ENCODE measurements at places on chromosomes 16 and 17. TPM values are rescaled to one million over a fixed set of nuclear protein-coding genes. Genes with fewer than 3 reads are reported as not detected.

CBX8 gene
- 4.7 TPM for total RNA-seq

DDX42 gene
- 125 TPM for total RNA-seq

DNA sequence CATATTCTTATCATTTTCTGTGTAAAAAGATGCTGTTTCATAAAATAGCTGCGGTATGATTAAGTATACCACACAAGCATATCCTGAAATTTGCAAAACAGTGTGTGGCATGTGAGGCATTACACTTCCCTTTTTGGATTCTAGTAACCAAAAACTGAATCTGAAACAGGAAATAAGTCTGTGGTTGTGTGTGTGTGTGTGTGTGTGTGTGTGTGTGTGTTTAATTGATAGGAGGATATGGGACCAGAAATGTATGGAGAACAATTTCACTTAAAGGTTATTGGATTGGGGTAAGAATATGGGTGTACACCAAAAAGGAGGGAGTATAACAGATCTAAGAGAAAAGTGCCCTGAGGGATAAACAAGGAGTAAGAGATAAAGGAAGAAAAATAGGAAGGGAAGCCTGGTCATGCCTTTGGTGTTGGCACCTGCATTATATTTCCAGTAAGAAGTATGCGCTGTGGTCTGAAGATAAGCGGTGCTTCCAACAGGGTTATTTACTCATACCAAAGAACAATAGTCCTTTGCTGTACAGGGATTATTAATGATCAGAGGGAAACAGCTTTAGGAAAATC lies 4.0 kb downstream of the LYRM1 start:
- H3K4me3 ChIP-seq, result no peak overlapping the region
- H3K27ac ChIP-seq, result no peak overlapping the region
- DNase-seq, result no peak
- H3K4me1 ChIP-seq, result peaks cover 16% of the 10 kb centered on the region
- H3K36me3 ChIP-seq, result no peaks in the 10 kb centered on the region

DNA sequence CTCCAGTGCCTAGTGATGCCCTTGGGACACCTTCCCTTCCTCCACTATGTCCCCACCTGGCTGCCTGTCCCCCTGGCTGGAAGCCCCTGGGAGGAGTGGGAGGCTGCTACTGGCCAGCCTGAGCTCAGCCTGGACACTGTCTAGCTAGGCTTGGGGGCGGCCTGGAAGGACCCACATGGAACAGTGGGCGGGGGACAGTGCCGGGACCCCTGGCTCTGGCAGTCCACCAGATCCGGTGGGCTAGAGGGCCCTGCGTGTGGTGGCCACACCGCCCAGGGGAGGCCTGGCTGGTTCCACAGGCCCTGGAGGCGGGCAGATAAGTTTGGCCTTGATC lies 388.0 kb upstream of the TNRC6C start:
- peaks cover 3% of the 10 kb centered on the region for H3K4me1 ChIP-seq
- no peaks in the 10 kb centered on the region for H3K27me3 ChIP-seq
- no peaks in the 10 kb centered on the region for H3K36me3 ChIP-seq

DNA sequence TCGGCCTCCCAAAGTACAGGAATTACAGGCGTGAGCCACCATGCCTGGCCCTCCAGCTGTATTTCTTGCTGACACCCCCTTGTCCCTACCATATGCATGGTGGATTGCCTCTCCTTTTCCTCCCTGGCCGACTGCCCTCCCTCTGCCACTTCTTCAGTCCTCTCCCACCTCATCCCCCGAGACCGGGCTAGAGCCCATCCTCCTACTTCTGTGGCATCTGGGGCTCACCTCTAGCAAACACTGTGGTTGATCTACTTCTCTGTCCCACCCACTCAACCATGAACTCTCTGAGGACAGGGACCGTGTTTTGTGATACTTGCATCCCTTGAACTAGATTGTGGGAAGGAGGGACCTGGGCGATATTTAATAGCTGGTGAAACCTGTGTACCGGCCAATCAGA lies 7.5 kb upstream of the AXIN2 start:
- no peaks in the 10 kb centered on the region for H3K36me3 ChIP-seq
- no peak overlapping the region for H3K27ac ChIP-seq
- H3K4me3 ChIP-seq, result no peak overlapping the region
- DNase-seq, result no peak

GRCh38 chr16:16983582-16983981 lies 487.2 kb downstream of the XYLT1 start:
- H3K27me3 ChIP-seq, result no peaks in the 10 kb centered on the region
- H3K27ac ChIP-seq, result no peak overlapping the region
- no peaks in the 10 kb centered on the region for H3K36me3 ChIP-seq
- no peak for DNase-seq

GRCh38 chr17:18947866-18948265 lies 4.1 kb upstream of the SLC5A10 start:
- H3K4me3 ChIP-seq, result no peak overlapping the region
- H3K36me3 ChIP-seq, result no peaks in the 10 kb centered on the region
- no peak for DNase-seq

- no peak overlapping the region for H3K27ac ChIP-seq
- H3K27me3 ChIP-seq, result no peaks in the 10 kb centered on the region
- H3K4me1 ChIP-seq, result peaks cover 7% of the 10 kb centered on the region
- H3K36me3 ChIP-seq, result no peaks in the 10 kb centered on the region
- DNase-seq, result no peak
- H3K4me3 ChIP-seq, result no peak overlapping the region
These were observed 16.0 kb downstream of the CENPX start for GRCh38 chr17:82006468-82007227.

DNA sequence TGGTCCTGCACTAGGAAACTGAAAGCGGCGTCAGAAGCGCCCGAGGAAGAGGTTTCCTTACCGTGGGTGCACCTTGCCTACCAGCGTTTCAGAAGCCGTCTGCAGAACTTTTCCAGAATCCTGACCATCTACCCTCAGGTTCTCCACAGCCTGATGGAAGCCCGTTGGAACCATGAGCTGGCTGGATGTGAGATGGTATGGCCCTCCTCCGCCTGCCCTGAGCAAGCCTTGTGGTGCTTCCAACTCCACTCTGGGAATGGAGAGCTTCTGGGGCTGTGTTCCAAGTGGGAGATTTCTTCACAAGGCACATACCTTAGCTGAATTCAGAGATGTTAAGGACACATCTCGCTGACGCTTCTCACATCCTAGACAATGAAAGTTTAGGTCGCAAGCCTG lies 51.8 kb upstream of the ENDOV start:
- peaks cover 12% of the 10 kb centered on the region for H3K4me1 ChIP-seq
- no peak for DNase-seq
- peak overlapping the region; percentile 36 for H3K27ac ChIP-seq
- no peaks in the 10 kb centered on the region for H3K36me3 ChIP-seq
- H3K4me3 ChIP-seq, result no peak overlapping the region

- no peaks in the 10 kb centered on the region for H3K27me3 ChIP-seq
- H3K4me1 ChIP-seq, result peaks cover 12% of the 10 kb centered on the region
- H3K36me3 ChIP-seq, result no peaks in the 10 kb centered on the region
- H3K27ac ChIP-seq, result peak overlapping the region; percentile 58
These were observed 1.5 kb downstream of the TRIM25 start for GRCh38 chr17:56912105-56912999.

Data from ovary (tissue), 10 donors.